ENCODE measurements at places on chromosomes 7 and 10. TPM values are rescaled to one million over a fixed set of nuclear protein-coding genes. Genes with fewer than 3 reads are reported as not detected.

The RAPGEF5 gene
- total RNA-seq: 0.29 TPM

The OPN4 gene
- total RNA-seq: not detected

The ZCCHC24 gene
- 40.7 TPM for total RNA-seq

The ZNF365 gene
- 7.0 TPM for total RNA-seq

The IKZF1 gene
- not detected for total RNA-seq

The SLC26A5 gene
- not detected for total RNA-seq

The PIK3CG gene
- total RNA-seq: 0.66 TPM

The BRAF gene
- total RNA-seq: 24.3 TPM

The OR2A42 gene
- total RNA-seq: not detected

The CALHM3 gene
- total RNA-seq: not detected

The CCDC172 gene
- not detected for total RNA-seq

The GCK gene
- total RNA-seq: not detected

The DLX6 gene
- total RNA-seq: not detected

The ATP5F1C gene
- 240 TPM for total RNA-seq

The TWIST1 gene
- total RNA-seq: 34.4 TPM

The ADAMTS14 gene
- 2.2 TPM for total RNA-seq

The RBP3 gene
- under 0.01 TPM for total RNA-seq

Measured in placental pericyte (primary cell).